Activated T-cell treated with anti-CD3 and anti-CD28 coated beads, Interleukin-2, amount 50 U/mL, for 1 hour (primary cell): ENCODE measurements at places on chromosomes 3 and 15.

DNA sequence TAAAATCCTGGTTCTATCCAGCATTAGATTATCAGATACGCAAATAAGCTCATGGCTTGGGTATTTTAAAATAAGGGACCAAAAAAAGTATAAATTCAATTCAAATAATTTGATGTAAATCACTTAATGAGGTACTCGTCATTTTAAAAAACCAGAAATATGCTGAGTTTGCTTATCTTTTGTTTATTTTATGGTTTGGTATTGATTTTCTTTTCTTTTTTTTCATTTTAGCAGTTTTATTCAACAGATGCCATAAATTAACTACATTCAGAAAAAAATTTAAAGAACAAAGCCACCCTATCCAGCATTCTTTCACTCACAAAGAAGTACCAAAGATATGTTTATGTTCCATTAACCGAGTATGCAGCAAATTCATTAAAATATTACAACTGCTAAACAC is 22.6 kb downstream of the DENND4A start:
- DNase-seq = no peak

- no peak for DNase-seq
These were observed 469.6 kb downstream of the EDEM1 start for GRCh38 chr3:5657106-5657505.

- DNase-seq = no peak
These were observed 9.9 kb upstream of the CADPS start for GRCh38 chr3:62885136-62885535.

DNA sequence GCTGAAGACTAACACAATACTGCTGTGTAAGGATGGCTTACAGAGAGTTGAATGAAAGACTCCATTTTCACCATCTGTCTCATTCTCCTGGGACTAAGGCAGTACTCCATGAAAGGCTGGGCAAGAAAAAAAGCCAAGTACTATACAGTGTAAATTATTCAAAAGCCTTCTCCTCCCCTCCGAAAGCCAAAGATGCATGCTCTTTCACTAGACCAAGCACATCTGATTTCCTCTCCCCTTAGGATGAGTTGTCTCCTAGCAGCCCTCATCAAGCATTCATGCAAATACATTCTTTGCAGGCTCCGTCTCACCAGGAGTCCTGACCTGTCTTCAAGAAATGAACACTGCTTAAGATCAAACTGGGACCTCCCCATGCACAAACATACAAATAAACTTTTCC is 133.5 kb upstream of the THBS1 start:
- DNase-seq = no peak

DNA sequence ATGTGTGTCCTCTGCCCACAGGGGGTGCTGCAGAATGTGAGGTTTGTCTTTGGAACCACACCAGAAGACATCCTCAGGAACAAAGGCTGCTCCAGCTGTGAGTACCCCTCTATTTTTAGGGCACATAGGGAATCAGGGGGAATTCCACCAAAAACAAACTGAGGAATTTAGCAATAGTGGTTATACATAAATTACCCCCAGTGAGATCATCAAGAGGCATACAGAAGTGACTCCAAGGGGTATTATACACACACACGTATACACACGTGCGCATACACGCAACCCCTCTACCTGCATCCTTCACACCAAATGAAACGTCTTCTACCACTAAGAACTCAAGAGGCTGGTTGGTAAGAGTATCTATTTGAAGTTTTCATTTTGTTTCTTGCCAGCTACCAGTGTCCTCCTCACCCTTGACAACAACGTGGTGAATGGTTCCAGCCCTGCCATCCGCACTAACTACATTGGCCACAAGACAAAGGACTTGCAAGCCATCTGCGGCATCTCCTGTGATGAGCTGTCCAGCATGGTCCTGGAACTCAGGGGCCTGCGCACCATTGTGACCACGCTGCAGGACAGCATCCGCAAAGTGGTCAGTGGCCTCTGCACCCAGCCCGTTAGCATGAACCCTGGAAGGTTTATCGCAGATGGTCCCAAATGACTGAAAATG is 2.9 kb downstream of the THBS1 start:
- no peak for DNase-seq

DNA sequence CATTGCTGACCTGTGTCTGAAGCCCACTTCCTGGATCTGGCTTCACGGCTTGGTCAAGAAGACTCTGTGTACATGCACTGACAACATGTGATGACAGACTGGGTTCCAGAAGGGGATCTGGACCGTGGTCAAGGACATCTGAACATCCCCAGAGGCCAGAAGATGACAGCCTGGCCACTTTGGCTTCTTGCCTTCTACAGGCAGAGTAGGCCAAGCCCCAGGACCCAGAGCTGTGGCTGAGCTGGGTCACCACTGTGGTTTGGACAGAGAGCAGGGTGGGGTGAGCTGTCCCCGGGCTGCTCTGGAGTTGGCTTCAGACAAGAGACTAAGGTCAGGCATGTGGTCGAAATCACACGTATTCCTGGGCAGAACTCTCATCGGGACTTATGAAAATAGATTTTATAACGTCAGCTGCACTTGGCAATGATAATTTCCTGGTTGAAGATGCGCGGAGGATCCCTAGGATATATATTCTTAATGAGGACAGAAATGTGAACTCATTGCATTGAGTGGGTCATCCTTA is 114.1 kb upstream of the FRMD4B start:
- DNase-seq = no peak

DNA sequence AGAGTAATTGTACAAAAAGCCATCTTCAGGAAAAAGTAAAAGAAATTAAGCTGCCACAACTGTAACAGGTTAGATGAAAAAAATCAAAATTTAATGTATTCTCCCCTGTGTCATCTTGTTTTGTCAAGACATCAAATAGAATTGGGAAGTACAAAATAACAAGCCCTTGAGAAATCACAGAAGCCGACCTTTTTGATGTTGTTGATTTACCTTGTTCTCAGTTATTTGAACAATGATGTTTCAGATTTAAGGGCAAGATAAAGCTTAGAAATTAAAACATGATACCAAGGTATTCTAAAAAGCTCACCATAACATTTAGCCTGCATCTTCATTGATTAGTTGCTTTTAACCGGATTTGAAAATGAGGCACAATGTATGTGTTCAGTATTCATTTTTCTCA is 523.0 kb downstream of the FOXP1 start:
- DNase-seq = no peak

DNA sequence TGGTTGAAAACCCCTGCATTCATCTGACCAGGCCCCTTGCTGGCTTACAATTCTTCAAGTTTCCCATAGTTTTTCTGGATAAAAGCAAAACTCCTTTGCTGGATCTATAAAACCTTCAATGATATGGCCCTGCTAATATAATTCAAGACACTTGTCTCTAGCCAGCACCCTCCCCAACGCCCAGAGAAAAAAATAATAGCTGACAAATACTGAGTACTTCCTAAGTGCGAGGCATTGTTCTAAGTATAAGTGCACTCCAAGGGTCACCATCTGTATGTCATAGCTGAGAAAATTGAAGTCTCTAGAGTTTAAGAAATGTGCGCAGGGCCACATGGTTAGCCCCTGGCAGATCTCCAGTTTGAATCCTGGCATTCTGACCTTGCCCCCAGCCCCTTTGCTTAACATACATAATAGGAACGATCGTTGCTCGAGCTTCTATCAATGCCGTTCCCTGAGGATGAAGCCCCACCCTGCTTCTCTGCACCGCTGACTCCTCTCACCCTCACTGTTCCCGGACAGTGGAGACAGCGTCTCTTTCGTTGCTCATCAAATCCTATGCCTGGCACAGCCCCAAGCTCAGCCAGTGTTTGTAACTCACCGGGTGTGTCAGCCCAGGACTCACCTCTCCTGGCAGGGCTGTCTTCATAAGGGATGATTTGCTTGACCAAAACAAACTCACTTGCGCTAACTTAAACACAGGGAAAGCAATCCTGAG is 377.1 kb upstream of the PROK2 start:
- DNase-seq = no peak

- no peak for DNase-seq
These were observed 129.6 kb upstream of the AGBL1 start for GRCh38 chr15:85950101-85950500.

GRCh38 chr3:106965307-106965706 is 411.9 kb upstream of the CCDC54 start:
- DNase-seq = no peak

- no peak for DNase-seq
These were observed 89.2 kb downstream of the RBPMS2 start for GRCh38 chr15:64686130-64686735.

- DNase-seq = peak; percentile 49
These were observed 59.4 kb downstream of the SLC6A6 start for GRCh38 chr3:14461748-14462324.

- DNase-seq = no peak
These were observed 5.8 kb upstream of the RYR3 start for GRCh38 chr15:33304924-33305323.

DNA sequence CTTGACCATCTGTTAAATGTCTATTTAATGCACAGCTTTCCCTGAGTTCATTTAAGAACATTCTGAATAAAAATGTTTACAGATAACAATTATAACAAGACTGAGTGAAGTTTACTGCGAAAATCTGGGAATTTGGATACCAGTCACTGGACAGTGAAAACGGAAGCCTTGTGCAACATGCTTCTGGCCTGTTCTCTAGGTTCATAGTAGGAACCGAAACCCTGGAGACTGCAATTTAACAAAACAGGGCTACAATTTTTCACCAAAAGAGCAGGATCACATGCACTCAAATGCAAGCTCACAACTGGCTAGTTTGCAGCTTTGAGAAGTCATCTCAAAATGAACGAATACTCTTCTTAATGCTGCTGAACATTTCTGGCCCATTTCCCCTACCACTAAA is 435.9 kb downstream of the NR2F2 start:
- no peak for DNase-seq

DNA sequence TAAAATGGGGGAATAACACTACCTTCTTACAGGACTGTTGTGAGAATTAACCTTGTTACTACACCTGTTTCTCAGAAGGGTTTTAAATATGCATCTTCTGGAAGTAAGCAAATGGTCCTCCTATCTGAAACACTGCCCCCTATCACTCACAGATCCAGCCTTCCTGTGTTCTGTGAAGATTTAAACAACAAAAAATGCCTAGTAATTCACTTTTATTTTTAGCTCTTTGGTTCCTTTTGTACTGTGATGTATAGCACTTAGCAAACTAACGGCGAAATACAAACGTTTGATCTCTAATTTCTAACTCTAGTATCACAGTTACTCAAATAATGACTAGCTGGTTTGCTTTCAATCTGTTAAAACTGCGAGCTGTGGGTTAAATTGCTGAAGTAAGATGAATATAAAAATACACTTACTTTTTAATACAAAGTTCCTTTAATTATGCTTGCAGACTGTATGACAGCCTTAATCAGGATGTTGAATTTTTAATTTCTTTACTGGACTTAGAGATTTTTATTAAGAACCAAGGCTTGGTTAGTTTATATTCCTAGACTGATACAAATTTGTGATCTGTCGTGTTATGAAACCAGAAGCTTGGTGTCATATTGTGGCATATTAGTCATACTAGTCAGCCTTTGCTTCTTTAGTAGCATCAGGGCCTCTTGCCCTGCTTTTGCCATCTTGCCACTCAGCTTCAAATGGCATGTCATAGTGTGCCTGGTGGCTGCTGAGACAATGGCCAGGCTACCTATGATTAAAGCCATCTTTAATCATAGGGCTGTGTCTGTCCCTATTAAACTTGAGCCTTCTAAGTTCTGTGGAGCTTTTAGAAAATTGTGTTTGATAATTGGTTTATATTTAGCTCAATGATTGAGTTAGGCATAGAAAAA is 9.2 kb downstream of the EIF3J start:
- no peak for DNase-seq

DNA sequence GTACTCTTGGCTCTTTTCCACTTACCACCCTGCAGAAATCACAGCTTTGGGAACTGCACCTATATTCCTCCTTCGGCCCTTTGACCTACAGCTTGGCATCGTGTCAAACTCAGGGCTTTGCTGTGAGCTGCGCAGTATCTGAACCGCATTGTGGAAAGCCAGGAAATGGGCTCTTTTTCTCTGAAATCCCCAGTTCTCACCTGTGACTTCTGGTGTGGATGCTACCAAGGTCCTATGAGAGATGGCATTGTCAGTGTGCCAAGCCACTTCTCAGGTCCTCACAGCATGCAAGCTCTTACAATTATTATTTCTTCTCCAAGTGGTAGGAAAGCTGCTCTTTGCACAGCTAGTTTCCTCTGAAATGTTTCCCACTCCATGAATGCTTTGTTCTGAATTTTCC is 450.6 kb upstream of the TBL1XR1 start:
- DNase-seq = no peak

DNA sequence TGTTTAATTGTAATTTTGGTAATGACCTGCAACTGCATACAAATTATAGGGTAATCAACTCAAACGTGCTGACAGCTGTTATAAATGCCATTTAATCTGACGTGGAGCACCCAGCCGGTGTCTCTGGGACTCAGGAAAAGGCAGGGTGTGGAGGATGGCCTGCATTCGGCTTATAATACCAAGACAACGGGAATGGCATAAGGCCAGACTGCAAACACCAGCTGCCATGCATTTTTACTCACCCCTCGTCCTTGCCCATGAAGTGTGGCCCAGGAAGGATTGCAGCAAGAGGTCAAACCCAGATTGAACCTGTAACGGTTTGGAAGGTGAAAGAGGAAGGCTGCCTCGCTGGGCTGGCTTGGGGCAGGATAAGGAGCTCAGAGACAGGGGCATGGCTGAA is 96.4 kb downstream of the WNT7A start:
- no peak for DNase-seq
